ENCODE measurements at places on chromosomes 11 and 22.

DNA sequence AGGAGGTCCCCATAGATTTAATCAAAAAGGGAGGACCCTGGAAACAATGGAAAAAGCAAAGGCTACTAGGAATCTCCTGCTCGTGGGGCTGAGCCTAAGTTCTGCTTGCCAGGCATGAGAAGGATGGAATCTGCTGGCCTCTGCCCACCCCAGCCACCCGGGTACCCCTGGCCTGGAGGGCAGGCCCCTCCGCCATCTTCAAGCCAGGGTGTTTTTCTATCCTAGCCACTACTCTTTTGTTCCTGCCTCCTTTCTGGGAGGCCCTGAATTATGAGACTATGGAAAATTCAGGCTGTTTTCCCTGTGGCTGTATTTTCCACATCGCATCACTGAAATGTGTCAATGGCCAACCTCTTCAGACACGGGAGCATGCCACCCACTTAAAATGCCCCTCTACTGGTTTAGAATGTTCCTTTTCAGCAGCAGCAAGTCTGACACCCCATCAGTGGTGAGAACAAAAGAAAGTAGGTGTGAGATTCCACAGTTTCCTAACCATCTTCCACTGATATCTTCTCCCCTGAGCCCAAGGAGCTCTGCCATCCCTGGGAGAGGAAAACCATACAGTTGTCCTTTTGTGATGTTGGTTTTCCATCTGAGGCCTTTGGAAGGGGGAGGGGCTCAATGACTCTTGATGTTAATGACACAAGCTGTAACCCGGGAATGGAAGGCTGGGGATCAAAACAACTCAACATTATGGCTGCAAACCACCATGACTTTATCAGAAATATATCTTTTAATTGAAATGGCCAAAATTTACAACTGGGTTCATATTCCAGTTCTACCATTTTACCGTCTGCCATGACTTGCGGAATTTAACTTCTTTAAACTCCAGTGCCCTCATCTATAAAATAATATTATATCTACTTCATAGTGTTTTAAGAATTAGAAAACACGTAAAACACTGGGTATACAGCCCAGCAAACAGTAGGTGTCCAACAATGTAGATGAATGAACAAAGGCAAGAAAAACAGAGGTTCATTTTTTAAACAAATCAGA lies 22.2 kb downstream of the DKK3 start:
- DNase-seq = no peak

DNA sequence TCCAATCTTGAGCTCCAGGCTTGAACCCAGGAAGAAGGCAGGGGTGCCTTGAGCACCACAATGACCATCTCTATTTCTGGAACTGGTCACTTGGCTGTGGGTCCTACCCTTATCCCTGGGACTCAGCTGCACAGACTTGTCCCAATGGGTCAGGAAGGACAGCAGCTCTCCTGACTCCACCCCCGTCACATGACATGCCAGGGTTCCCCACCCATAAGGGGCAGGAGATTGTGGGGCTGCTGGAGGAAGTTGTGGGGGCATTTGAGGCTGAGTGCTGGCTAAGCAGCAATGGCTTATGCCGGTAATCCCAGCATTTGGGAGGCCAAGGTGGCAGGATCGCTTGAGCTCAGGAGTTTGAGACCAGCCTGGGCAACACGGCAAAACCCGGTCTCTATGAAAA lies 56.2 kb downstream of the NFAM1 start:
- no peak for DNase-seq

DNA sequence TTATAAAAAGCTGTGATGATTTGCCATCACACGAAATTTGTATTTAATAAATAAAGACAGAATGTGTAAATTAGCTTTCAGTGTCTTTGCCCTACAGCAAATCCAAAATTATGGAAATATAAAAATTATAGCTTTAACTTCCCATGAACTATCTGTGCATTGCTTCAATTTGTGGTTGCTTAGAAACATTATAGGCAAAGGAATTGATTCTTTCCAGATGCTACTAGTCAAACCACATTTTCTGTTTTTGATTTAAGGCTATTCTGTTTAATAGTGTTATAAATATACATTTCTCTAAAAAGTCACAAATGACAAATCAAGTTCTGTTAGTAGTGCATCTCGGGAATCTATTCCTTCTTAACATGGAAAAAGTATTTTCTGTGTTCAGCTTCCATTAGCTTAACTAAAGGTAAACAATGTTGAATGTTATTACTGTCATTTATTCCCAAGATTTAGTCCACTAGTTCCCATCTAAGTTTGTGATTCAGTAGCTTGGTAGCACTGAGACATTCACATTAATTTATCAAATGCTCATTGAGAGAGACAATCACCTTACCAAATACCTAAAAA lies 1086.3 kb upstream of the CCDC90B start:
- no peak for DNase-seq

DNA sequence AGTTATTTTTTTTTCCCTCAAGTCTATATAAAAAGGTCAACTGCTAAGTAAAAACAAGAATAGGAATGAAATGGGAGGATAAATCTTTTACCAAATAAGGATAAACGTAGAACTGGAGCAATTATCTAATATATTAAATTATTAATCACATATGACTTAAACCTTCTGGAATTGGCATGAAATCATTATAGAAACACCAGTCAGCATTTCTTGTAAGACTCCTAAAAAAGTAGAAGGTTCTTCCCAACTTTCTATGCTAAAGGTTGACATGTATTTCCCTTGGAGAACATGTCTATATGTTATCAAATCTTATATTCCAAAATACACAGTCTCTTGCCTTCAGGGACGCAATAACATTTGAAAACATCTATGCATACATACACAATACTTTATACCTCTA lies 143.2 kb downstream of the SBF2 start:
- no peak for DNase-seq

GRCh38 chr11:85394283-85394682 lies 232.9 kb downstream of the DLG2 start:
- no peak for DNase-seq

GRCh38 chr11:117230999-117231841 lies 653 bp downstream of the PCSK7 start:
- DNase-seq = no peak

DNA sequence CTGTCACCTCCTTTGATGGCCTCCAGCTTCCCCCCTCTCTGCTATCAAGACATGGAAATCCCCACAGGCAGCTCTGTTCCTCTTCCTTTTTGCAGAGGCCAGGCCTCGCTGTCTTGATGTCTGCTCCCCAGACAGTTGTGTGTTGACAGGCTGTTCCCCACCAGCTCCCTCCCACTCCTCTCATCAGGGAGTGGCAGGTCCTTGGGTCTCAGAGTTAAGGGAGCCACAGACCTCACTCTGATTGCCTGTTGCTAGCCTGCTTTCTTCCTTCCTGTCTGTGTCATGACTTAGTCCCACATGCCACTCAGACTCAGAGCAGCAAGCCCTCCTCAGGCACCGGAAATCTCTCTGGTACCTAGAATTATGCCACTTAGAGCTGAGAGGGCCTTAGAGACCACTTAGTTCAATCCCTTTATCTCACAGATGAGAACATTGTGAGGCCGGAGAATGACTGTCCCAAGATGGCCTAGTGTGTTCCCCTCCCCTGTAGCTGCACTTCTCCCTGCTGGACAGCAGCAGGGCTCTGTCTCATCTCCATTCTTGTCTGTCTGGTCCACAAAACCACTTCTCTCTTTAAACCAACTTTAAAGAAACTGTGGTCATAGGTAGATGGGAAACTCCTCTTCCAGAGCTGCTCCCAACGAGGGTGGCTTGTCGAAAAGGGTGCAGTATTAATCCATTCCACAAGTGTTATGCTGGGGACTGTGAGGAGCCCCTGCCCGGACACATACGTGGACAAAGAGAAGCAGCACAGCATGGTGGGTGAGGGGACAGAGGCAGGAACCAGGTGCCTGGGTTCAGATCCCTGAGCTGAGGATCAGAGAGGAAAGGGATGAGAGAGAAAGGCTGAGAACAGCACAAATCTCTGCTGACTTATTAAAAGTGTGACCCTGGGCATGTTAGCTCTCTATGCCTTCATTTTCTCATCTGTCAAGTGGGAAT lies 4.2 kb downstream of the AMPD3 start:
- DNase-seq = peak; percentile 55

DNA sequence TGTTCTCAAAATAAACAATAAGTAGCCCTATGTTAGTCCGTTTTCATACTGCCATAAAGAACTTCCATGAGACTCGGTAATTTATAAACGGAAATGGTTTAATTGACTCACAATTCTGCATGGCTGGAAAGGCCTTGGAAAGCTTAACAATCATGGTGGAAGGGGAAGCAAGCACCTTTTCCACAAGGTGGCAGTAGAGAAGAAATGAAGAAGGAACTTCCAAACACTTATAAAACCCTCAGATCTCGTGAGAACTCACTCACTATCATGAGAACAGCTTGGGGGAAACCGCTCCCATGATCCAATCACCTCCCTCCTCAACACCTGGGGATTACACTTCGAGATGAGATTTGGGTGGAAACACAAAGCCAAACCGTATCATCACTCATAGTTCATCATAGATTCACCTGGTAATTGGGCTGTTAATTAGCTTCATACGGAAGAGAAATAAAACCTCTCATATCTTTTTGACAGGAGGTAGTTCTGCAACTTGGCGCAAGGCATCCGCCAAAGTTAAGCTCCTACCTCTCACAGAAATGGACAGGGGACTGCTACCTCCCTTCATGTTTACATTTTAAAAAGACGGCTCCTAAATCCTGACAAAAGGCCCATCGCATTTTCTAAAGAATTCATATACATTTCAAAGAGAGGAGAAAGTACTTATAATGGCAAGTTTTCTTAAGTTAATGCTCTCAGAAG lies 49.0 kb downstream of the MUC15 start:
- DNase-seq = no peak

GRCh38 chr11:75276686-75277085 lies 36.1 kb downstream of the TPBGL start:
- DNase-seq = no peak

GRCh38 chr11:114343493-114343892 lies 47.3 kb downstream of the NNMT start:
- no peak for DNase-seq

GRCh38 chr22:37633625-37634416 lies 5.6 kb upstream of the SH3BP1 start:
- peak; percentile 48 for DNase-seq

DNA sequence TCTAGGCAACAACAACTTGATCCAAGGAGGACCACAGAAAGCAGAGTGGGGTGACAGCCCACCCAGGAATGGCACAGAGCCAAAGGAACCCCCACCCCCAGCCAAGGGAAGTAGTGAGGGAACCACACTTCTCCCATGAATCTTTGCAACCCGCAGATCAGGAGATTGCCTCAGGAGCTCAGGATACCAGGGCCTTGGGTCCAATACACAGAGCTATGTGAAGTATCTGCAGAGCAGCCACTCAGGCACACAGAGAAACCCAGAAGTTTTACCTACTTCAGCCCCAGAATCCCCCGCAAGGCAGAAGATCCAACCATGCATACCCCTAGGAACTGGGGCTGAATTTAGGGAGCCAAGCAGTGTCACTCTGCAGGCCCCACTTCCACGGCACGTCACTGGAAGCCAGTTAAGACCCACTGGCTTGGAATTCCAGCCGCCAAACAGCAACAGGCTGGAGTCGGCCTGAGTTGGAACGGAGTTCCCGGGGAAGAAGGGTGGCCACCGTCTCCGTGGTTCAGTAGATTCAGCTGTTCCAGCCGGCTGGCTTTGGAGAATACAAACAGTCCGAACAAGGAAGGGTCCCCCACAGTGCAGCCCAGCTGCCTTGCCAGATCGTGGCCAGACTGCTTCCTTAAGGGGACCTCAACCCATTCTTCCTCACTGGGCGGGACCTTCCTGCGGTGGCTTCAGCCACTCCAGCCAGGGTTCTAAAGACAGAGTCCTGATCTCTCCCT lies 174.1 kb downstream of the TTC28 start:
- no peak for DNase-seq

DNA sequence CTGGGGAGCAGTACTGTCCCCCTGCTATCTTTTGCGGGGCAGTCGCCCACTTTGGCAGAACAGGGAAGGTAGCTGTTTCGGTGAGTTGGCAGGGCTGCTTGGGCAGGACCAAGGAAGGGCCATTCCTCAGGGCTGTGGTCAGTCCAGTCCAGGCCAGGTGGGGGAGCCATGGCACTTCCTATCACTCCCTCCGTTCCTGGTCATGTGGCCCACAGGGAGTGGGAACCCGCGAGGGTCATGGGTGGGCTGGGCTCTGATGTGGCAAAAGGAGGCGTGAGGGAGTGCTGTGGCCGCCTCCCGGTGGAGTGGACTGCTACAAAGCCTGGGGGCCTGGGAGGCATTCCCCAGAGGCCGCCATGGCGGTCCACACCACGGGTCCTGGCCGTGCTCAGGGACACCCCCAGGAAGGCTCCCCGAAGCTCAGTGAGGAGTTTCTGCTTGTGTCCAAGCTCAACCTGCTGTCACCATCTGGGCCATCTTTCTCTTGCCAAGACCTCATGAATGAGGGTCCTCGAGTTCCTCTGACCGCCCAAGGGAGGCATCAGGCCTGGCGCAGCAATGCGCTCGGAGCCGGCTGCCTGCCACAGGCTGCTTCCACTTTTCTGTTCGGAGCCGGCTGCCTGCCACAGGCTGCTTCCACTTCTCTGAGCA lies 11.9 kb downstream of the CHID1 start:
- DNase-seq = no peak

DNA sequence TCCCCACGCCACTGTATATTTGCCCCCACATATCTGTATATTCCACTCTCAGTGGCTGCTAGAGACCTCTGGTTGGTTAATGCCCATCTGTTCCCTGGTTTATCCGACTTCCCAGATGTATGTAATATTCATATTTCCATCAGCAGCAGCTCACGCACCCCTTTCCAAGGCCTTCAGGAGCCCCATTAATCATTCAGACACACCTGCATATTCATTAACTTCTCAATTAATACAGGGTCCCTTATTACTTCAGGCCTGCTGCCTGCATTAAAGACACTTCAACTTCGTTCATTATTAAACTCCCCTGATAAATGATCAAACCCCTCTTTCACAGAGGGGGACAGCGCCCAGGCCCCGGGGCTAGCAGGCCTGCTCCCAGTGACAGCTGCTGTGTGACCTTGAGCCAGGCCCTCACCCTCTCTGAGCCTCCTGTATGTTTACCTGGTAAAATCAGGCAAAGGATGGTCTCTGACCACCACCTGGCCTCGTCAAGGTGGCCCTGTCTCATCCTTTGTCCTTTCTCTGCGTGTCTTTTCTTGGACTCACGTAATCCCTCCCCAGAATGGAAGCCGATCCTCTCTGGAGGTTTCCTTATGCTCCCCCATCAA lies 34.5 kb downstream of the ELFN2 start:
- DNase-seq = no peak

DNA sequence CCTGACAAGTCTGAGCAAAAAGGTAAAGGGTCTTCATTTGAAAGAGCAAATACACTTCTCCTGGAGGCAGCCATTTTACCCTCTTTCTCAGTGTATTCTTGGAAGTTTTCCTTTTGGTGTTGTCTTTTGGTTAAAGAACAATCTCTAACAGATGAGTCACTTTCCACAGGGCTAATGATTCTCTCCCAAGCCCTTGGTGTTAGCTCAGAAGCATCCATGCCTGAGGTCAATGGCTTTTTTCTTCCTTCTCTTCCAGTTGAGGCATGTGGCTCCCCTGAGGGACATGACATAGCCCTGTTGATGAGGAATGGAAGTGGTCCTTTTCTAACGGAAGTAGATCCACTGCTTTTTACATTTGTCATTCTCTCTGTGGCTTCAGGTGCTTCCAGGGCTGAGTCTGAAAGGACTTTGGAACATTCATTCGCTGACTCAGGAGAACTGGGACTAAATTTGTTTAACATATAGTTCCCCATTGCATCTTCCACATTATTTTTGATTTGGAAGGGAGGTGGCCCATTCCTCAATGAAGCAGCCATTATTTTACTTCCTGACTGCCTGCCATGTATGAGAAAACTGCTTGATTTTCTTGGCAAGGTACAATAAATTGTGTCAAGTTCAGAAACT lies 13.8 kb upstream of the POGLUT3 start:
- DNase-seq = no peak

- DNase-seq = no peak
These were observed 96.1 kb downstream of the MICAL2 start for GRCh38 chr11:12206529-12206928.

- no peak for DNase-seq
These were observed 3.9 kb downstream of the CAPRIN1 start for GRCh38 chr11:34055218-34056000.
